Activated CD4-positive, alpha-beta memory T cell treated with anti-CD3 and anti-CD28 coated beads for 36 hours (primary cell): ENCODE measurements at places on chromosomes 1 and 21. TPM values are rescaled to one million over a fixed set of nuclear protein-coding genes. Genes with fewer than 3 reads are reported as not detected.

The FCAMR gene
- not detected for total RNA-seq

DNA sequence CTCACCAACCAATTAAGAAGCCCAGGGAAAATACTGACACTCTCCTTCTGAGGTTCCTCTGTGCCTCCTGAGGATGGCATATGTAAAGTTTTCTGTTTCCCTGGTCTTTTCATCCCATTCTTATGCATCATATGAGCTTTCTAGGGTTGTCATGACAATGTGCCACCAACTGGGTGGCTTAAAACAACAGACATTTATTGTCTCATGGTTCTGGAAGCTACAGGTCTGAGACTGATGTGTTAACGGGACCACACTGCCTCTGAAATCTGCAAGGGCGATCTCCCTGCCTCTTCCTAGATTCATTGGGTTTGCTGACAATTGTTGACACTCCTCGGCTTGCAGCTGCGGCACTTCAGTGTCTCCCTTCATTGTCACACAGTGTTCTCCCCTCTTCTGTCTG is 308.4 kb downstream of the RGS7 start:
- DNase-seq = no peak

The OR2L3 gene
- total RNA-seq = not detected

GRCh38 chr21:14548779-14549178 is 2.7 kb upstream of the SAMSN1 start:
- no peak for DNase-seq

DNA sequence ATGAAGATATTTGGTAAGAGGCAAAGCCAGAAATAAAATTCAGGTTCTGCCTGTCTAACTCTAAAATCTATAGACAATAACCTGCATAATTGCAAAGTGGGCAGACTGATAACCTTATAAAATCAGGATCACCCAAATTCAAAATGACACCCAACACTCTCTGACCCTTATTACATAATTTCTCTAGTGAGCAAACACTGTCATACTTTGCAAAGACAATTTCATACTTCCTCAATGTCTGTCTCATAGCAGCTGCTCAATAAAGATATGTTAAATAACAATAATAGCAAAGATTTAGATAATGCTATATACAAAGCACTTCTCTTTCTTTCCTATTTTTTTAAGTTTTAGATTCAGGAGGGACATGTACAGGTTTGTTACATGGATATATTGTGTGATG is 118.5 kb downstream of the UCHL5 start:
- DNase-seq = no peak
